Activated CD4-positive, alpha-beta T cell treated with anti-CD3 and anti-CD28 coated beads for 1 hour (primary cell): ENCODE measurements at places on chromosomes 2 and 18.

DNA sequence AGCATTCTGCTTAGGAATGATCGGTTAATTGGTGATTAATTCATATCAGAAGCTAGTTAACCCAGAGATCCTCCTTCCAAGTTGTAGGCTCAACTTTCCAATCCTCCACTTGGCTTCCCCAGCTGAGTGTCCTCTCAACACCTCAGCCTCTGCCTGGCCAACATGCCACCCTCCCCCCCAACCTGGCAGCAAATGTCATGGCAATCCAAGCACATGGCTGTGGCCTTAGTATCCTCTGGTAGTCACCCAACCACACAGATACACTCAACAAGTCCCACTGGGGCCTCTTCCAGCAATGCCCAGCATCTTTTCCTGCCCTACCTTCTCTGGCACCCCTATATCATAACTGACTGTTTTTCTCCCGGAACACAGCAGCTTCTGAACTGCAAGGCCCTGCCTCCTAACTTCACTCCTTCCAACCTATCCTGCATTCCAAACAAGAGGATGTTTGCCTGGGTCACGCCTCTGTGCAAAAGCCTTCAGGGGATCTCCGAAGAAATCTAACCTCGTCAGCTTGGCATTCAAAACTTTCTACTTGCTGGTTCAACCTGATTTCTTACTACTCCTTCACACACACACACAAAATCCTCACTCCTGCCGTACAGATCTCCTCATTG lies 195.0 kb downstream of the CYP26B1 start:
- no peak for DNase-seq

DNA sequence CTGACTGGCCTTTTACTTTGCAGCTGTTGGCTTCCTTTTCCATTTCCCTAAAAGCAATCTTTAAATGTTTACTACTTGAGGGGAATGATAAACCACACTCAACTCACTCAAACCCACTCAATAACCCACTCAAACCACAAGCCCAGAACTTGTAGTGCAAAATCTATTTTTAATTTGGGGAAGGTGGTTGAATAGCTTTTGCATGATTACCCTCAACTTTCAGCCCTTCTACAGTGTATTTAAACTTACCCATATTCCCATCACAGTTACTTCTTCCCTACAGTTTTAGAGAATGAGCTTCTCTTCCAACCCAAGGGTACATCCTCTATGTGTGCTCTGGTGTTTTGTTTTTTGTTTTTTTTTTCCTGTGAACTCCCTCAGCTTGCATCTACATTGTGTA lies 636.1 kb downstream of the TDRD15 start:
- DNase-seq, result no peak

DNA sequence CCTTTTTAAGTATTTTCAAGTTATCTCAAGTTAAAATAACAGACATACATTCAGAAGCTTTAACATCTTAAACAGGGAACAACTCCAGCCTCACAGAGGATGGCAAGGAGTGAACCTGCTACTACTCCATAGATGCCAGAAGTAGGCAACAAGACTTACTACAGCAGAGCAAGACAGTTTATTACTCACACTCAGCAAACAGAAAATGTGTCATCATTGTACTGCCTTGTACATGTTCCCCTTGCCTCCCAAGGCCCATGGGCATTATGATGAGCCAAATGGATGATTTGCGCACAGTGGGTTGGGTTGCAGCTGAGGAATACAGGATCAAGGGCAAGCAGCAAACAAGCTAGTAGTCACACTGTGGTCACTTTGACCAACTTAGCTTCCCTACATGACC lies 80.6 kb upstream of the VRK2 start:
- DNase-seq, result no peak

- no peak for DNase-seq
Measured at GRCh38 chr2:114108824-114109416, 219.0 kb downstream of the ACTR3 start.

GRCh38 chr18:3468833-3469232 lies 18.9 kb downstream of the TGIF1 start:
- DNase-seq, result no peak

DNA sequence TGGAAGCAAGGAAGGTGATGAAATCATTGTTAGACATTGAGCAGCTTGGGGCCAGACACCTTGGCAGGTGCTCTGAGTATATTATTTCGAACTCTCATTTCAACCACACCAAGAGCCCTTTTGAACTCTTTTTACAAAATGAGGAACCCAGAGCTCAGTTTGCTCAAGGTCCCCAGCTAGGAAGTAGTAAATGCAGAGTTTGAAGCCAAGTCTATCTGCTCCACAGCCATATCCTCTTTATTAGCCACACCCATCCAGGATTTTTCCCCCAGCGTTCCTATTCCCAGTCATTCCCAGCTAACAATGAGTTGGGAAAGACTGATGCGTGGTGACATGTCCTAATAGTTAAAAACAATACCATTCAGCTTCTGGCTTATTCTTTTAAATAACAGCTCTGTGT lies 40.2 kb downstream of the SEMA4F start:
- no peak for DNase-seq

GRCh38 chr18:47149457-47150028 lies 757 bp downstream of the HDHD2 start:
- no peak for DNase-seq

DNA sequence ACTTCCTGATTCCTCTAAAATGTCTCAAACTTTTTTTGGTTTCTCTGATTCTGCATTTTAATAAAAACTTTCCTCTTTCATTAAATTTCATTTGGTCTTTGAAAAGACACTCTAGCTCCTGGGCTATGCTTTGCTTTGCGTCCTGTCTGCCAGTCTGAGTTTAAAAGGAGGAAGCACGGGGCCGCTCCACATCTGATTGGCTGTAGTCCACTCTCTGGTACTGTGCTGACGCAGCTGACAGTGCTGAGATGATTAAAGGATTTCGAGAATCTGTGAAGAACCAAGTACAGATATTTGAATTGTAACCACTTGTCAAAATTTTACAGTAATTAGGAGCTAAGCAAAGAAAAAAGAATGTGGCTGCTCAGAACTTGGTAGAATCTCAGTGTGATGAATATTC lies 199.6 kb upstream of the HNMT start:
- no peak for DNase-seq

- no peak for DNase-seq
Measured at GRCh38 chr2:10859278-10859677, 46.7 kb upstream of the PDIA6 start.

DNA sequence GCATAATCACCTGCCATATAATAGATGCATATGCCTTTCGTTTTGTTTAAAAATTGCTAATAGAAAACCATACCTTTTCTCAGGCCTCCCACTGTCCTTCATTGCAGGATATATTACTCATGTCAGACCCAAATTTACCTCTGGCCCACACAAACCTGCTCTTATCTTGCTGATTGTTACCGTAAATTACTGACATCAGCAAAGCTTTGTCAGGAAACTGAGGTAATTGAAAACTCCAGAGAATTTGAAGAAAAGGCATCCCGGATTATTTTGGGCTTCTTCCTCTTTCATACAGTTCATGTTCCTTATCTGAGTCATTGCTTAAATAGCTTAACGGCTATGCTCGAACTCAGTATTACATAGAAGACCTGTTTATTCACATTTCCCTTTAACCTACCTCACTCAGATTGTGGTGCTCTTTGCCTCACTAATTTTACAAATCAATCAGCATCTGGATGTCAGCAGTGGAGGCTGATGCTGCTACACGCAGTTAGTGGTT lies 145.7 kb downstream of the ZEB2 start:
- no peak for DNase-seq

DNA sequence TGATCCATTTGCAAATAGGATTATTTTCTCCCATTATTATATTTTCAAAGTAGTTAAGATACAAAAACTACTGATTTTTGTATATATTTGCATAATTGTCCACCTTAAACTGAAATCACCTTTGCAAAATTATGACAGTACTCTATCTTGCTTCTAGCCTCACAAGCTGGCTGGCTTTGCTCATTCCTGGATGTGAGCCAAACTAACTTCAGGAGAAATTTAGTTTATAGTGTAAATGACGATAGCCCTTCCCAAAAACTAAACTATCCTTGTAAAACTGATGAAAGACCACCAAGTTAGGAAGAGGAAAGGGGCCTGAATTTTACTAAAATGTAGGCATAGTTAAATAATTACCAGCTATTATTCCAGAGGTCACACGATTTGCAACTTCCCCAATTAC lies 87.3 kb downstream of the ADD2 start:
- no peak for DNase-seq
